A549 (cell line): ENCODE measurements at places on chromosomes 6 and 20.

DNA sequence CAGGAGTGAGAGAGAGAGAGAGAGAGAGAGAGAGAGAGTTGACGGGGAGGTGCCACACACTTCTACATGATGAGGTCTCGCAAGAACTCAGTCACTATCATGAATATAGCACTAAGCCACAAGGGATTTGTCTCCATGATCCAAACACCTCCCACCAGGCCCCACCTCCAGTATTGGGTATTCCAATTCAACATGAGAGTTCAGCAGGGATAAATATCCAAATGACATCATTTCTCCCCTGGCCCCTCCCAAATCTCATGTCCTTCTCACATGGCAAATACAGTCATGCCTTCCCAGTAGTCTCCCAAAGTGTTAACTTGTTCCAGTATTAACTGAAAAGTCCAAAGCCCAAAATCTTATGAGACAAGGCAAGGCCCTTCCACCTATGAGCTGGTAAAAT, 330.7 kb downstream of the CDH26 start:
- no peak for DNase-seq

DNA sequence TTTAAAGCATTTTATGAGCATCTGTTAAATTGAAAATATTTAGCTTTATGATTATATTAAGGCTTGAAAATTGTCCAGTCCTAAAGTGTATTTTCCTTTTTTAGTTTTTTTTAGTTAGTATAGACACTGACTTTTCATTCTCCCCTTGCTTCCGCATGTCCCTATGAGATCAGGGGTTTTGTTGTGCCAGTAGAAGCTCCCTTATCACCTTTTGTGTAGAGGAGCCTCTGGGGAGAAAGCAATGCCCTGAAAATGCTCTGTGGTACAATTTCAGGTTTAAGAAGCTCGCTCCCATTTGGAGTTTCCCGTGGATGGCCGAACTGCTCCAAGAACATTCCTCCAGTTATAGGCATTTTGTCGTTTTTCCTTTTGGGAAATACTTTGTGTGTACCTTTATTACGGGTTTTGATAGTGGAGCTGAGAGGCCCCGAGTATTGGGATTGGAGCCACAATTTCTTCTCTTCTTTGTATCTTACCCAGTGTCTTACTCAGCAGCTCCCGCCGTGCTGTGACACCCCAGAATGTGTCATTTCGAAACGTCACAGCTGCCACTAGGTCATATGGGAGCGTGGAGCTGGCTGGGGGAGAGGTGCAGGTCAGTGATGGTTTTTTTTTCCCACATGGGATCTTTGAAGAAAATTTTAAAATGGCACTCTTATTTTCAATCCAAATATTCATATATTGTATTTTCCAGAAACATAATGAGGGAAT, 49.9 kb downstream of the RPRD1B start:
- DNase-seq = no peak

DNA sequence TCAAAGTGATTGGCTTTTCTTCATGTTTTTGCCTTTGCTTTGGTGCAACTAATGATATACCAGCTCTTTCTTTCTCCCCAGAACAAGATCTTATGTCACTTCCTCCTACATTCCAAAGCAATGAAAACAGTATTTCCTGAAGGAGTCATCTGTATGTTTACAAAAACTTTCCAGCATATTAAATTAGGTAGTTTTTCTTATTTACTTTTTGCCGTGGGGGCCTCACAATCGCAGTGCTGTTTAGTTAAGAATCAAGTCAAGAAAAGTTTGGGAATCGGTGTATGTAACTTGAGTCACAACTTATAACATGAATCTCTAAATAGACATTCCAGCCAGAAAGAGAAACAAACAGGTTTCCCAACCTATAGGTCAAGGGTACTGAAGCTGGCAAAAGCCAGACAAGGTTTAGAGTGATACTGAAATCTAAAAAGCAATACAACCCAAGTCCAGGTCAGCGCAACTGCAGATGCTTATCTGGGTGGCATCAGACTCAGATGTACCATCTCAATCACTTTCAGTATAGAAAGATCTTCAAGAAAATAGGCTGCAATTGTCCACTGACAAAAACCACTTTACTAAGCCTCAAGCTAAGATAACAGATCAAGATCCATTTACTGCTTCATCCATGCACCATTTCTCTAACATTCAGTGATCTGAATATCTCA, 63.6 kb downstream of the IPCEF1 start:
- peak; percentile 42 for DNase-seq

- DNase-seq = no peak
Measured at GRCh38 chr6:2875359-2876191, 27.5 kb downstream of the SERPINB9 start.

DNA sequence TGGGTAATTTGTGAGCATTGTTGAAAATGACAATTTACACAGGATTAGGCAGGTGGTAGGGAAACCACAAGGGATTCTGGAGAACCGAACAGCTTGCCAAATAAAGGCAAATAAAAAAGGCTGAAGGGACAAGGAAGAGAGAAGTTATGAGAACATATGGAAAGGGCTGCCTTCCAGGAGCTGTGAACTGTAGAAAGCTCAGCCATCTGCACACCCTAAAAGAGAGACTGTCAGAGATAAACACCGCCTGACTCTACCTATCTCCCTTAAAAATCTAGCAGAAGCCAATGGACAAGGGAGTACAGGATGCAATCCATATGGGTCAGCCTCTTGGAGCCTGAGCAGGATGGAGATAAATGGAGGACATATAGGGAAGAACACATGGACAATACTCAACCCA, 12.7 kb upstream of the SLC17A1 start:
- DNase-seq = no peak

- no peak for DNase-seq
Measured at GRCh38 chr20:64065062-64065973, 2.3 kb downstream of the TCEA2 start.

DNA sequence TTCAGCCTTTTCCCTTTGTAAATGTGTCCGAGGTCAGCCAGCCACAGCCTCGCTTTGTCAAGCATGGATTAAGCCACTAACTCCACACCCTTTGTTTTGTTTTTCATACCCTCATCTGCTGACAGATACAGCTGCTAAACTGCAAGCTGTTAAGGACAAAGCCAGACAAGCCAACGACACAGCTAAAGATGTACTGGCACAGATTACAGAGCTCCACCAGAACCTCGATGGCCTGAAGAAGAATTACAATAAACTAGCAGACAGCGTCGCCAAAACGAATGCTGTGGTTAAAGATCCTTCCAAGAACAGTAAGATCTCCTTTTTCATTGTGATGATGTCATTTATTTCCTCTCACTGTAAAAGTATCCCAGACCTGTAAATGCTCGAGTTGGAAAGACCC, 269.3 kb downstream of the ARHGAP18 start:
- no peak for DNase-seq

- no peak for DNase-seq
Measured at GRCh38 chr6:133555685-133556084, 314.5 kb downstream of the EYA4 start.

- DNase-seq = no peak
Measured at GRCh38 chr6:33740794-33741193, 5.9 kb downstream of the IP6K3 start.

- no peak for DNase-seq
Measured at GRCh38 chr20:23609486-23610109, 3.9 kb upstream of the CST9 start.

GRCh38 chr6:12293235-12293930, 3.2 kb downstream of the EDN1 start:
- DNase-seq = no peak

DNA sequence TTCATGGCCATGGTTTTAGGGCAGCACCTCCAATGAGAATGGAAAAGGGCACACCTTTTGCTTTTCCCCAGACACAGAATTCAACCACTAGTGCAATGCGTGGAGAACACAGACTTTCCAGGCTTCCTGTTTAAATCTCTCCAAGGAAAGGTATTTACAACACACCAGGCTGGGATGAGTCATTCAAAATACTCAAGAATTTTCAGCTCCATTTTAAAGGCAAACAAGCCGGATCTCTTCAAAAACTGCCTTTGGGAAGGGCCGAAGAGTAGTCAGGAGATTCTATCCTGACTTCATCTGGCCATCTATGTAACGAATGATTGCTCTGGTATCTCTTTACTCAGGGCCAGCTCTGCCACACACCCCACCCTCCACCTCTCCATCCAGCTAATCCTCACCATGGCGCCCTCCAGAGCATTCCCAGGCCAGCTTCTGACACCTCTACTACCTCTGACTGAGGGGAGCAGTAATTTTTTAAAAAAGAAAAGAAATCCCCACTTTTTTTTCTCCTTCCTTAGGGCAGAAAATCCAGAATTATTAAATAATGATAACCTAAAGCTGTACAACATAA, 254.6 kb downstream of the LY86 start:
- peak; percentile 10 for DNase-seq

DNA sequence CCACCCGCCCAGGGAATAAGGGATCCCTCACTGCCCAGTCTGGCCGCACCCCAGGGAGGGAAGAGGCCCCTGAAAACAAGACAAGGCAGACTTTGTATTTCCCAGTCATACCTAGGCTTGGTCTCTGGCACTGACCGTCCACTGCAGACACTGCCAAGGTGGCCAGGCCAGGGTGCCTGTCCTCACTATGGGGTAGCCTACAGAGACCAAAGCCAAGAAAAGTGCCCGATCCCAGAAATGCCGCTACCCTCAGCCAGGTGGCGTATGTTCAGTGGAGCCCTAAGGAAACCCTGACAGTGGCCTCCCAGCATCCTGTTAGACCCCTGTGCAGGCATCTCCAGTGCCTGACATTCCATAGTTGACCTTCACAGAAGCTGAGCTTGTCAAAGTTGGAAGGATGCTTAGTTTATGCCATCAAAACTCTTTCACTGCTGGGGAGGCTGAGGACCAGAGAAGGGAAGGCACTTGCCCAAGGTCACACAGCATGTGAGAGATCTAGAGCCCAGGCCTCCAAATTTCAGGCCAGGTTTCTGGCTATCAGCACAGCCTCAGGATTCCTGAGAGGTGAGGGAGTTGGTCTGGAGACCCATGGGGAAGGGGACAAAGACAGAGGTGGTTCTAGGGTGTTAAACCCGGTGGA, 2.5 kb downstream of the SCRT2 start:
- peak; percentile 47 for DNase-seq

DNA sequence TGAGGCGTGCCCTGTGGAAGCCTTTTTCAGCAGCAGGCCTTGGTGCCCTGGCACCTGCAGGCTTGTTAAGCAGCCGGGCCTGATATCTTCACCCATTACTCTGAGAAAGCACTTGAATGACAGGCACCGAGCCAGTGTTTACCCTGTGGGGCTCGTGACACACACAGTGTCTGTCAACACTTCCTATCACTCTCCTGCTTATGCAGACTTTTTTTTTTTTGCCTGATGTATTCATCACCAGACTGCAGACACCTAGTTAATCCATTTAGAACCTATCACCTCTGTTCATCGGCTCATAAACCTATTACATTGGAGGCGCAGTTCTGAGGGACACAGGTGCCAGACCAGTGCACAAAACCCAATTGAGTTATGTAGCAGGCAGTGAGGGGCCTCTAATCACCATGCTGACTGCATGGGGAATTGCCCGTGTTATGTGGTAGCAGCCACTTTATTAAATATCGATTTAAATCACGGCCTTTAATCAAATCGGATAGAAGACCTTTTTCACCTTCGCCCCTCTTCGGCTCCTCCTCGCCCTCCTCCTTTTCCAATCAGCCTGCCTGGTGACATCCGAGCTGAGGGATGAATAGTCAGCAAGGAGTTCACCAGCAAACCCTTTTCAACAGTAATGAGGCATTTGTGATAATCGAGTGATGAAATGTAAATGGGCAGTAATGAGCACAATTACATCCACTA, 962.9 kb upstream of the SLC35B3 start:
- no peak for DNase-seq

GRCh38 chr20:8670893-8671215, 398.0 kb upstream of the PLCB4 start:
- no peak for DNase-seq

DNA sequence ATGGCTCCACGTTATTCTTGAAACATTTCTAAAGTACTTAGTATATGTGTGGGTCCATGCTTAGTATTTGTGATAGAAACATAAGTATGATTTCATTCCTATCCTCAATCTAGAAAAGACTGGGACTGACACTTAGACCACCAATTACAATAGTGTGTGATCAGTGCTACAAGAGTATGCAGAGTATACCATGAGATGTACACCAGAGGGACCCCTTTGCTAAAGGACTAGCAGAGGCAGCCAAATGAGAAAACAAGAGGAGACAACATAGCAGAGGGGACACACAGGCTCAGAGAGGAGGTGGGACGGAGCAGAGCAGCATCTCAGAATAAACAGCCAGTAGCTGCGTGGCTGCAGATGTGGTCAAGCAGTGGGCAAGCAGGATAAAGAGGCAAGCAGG, 21.0 kb downstream of the RMND1 start:
- DNase-seq = no peak

DNA sequence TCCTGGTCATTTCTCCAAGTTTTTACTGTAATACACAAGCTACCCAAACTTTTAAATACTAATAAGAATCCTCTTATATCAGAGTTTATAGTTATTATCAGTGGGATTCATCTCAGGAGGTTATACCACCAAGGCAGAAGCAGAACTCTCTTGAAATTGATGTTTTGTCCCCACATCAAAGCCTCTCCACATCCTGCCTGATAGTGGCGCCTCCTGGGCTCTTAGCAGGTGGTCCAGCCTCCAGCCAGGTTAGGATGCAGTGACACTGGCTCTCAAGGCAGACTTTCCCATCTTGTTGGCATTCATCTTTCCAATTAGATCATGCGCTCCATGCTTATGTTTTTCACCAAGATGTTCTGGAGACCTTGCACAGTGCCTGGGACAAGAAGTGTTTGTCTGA, 81.8 kb upstream of the INSM1 start:
- no peak for DNase-seq

- DNase-seq = no peak
Measured at GRCh38 chr20:19465536-19465935, 253.1 kb downstream of the SLC24A3 start.

DNA sequence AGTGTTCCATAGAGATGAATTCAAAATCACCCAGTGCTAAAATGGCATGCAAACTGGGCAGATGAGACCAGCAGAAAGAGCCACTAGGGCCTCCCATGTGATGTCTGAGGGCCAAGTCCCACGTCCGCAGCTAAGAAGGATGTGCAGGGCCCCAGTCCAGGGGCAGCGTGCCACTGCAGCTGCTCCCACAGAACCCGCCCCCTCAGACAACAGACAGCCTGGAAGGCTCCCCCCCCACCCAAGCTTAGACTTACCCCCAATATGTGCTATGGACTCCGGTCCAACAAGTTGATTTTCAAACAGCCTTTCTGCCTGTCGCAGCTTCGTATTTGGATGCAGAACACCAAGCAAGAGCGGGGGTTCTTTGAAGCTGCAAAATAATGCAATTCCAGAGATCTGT, 14.0 kb downstream of the APMAP start:
- DNase-seq = no peak

GRCh38 chr6:33116417-33116816, 40.6 kb downstream of the HLA-DPB1 start:
- DNase-seq = no peak

- peak; percentile 20 for DNase-seq
Measured at GRCh38 chr6:15062516-15063252, 183.2 kb upstream of the JARID2 start.
